ENCODE measurements at places on chromosomes 2 and 18. TPM values are rescaled to one million over a fixed set of nuclear protein-coding genes. Genes with fewer than 3 reads are reported as not detected.

Gene HNRNPA3
- total RNA-seq = 253 TPM

Gene DCDC2C
- not detected for total RNA-seq

Gene RUFY4
- 1.6 TPM for total RNA-seq

Gene DSG1
- not detected for total RNA-seq

Gene TFPI
- total RNA-seq = not detected

Gene PLB1
- 0.99 TPM for total RNA-seq

Gene MYOM1
- total RNA-seq = 0.60 TPM

Gene CD207
- not detected for total RNA-seq

Gene EML6
- 0.54 TPM for total RNA-seq

Gene RND3
- total RNA-seq = not detected

Gene PROKR1
- total RNA-seq = 0.60 TPM

Data from activated naive CD8-positive, alpha-beta T cell treated with anti-CD3 and anti-CD28 coated beads for 36 hours (primary cell).